ENCODE measurements at places on chromosomes 2 and 18. TPM values are rescaled to one million over a fixed set of nuclear protein-coding genes. Genes with fewer than 3 reads are reported as not detected.

ZNF513 gene
- 10.5 TPM for total RNA-seq

GRCh38 chr2:170277951-170278350 lies 100.0 kb downstream of the MYO3B start:
- no peak for DNase-seq
- peaks cover 7% of the 10 kb centered on the region for H3K27me3 ChIP-seq
- no peaks in the 10 kb centered on the region for H3K4me1 ChIP-seq
- H3K27ac ChIP-seq: no peak overlapping the region
- no peaks in the 10 kb centered on the region for H3K36me3 ChIP-seq
- no peak overlapping the region for H3K4me3 ChIP-seq

DNA sequence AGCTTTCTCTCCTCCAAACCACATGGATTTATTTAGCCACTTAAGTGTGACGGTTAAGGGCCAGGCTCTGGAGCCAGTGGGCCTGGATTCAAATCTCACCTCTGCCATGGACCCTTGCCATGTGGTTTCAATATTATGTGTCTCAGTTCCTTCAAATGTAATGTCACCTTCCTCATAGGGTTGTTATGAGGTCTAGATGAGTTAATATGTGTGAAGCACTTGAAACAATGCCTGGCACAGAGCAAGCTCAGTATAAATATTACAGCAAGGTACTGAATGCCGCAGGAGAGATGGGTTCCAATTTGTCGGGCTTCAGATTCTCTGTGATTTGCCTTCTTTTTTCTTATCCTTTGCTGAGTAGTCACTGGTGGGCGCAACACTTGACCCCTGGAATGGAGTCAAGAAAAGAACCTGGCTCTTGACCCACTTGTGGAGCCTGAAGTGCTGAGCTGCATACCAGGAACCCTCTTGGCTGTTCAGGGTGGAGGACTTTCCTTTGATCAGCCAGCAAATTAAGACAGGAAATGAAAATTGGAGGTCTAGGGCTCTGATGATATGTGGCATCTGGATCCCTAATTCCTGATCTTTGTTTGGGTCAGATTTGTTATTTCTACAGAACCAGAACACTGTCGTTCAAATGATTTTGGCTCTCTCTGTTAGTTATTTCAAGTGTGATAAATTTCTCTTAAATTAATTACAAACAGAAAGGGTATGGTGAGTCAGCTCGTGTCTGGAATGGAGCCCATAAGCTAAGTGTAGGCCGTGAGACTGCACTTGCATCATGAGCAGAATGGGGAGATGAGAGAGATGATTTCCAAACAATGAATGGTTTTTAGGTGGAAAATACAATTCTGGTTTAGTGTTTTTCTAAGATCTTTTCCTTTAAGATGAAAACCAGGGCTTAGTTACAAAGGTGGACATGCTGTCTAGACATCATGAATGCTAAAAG lies 293.0 kb downstream of the KCNS3 start:
- no peak for DNase-seq
- peaks cover 10% of the 10 kb centered on the region for H3K27me3 ChIP-seq
- no peak overlapping the region for H3K27ac ChIP-seq
- no peaks in the 10 kb centered on the region for H3K4me1 ChIP-seq
- H3K4me3 ChIP-seq: no peak overlapping the region
- H3K36me3 ChIP-seq: no peaks in the 10 kb centered on the region

DNA sequence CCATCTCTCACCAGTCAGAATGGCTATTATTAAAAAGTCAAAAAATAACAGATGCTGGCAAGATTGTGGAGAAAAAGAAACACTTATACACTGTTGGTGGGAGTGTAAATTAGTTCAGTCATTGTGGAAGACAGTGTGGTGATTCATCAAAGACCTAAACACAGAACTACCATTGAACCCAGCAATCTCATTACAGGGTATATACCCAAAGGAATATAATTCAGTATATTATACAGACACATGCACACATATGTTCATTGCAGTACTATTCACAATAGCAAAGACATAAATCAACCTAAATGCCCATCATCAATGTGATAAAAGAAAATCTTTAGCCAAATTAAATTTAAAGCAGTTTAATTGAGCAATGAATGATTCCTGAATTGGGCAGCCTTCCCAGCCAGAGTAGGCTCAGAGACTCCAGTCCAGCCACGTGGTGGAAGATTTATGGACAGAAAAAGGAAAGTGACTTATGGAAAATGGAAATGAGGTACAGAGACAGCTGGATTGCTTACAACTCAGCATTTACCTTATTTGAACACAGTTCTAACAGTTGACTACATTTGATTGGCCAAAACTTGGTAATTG lies 377.1 kb upstream of the SLC39A10 start:
- no peak overlapping the region for H3K27ac ChIP-seq
- H3K4me3 ChIP-seq: no peak overlapping the region
- no peaks in the 10 kb centered on the region for H3K36me3 ChIP-seq
- no peaks in the 10 kb centered on the region for H3K4me1 ChIP-seq
- DNase-seq: no peak

DNA sequence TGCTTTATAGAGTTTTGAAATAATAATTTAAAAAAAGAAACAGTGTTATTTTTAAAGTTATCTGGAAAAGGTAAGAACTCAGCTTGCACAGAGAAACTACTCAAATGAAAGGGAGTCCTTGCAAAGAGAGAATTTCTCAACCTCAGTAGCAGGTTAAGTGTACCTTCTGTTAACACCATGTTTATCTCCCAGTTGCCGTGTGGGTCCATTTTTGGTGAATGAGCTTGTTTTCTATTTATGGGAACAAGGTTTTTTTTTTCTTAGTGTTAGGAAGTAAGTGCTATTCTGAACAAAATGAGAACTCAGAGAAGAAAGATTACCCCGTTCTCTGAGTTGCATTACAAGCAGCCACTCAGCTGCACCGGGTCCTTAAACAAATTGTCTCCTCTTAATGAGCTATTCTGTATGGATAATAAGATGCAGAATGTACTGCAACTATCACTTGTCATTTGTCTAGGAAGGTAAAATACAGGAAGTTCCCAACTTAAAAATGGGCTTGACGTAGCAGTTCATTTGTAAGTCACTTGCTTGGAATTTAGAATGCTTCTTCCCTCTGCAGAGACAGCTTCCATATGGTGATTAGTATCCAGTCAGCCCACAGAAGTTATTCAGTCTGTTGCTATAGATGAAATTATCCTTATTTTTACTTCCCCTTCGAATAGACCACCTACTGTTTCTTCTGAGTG lies 74.9 kb downstream of the LTBP1 start:
- H3K36me3 ChIP-seq: no peaks in the 10 kb centered on the region
- no peaks in the 10 kb centered on the region for H3K4me1 ChIP-seq
- DNase-seq: no peak
- H3K27ac ChIP-seq: no peak overlapping the region
- H3K27me3 ChIP-seq: peaks cover 23% of the 10 kb centered on the region
- no peak overlapping the region for H3K4me3 ChIP-seq

DNA sequence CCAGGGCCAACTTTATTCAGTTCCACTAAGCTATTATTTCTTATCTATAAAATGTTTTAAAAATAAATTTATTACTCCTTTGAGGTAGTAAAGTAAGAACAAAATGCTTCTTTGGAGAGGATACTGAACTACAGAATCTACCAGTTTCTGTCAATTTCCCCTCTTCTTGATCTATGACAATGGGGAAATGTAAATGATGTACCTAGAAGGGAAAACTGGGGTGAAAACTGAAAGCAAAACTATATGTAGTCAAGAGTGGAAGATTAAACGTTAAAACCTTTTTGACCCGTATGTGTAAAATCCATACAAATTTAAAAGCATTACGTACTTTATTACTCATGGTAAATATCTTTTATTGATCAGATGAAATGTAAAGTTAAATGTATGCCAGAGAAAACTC lies 1287.8 kb upstream of the TMEFF2 start:
- H3K27ac ChIP-seq: no peak overlapping the region
- H3K4me3 ChIP-seq: no peak overlapping the region
- H3K36me3 ChIP-seq: no peaks in the 10 kb centered on the region
- no peaks in the 10 kb centered on the region for H3K27me3 ChIP-seq
- peaks cover 1% of the 10 kb centered on the region for H3K4me1 ChIP-seq

- DNase-seq: no peak
- peak overlapping the region; percentile 95 for H3K4me3 ChIP-seq
- H3K27ac ChIP-seq: peak overlapping the region; percentile 99
- peaks cover 7% of the 10 kb centered on the region for H3K36me3 ChIP-seq
Observed at GRCh38 chr2:152174574-152174973, 989 bp downstream of the STAM2 start.

GBX2 gene
- not detected for total RNA-seq

SFXN5 gene
- 6.2 TPM for total RNA-seq

IL1R2 gene
- 25.4 TPM for total RNA-seq

PDCD1 gene
- total RNA-seq: 37.2 TPM

SERPINB10 gene
- total RNA-seq: not detected

DNA sequence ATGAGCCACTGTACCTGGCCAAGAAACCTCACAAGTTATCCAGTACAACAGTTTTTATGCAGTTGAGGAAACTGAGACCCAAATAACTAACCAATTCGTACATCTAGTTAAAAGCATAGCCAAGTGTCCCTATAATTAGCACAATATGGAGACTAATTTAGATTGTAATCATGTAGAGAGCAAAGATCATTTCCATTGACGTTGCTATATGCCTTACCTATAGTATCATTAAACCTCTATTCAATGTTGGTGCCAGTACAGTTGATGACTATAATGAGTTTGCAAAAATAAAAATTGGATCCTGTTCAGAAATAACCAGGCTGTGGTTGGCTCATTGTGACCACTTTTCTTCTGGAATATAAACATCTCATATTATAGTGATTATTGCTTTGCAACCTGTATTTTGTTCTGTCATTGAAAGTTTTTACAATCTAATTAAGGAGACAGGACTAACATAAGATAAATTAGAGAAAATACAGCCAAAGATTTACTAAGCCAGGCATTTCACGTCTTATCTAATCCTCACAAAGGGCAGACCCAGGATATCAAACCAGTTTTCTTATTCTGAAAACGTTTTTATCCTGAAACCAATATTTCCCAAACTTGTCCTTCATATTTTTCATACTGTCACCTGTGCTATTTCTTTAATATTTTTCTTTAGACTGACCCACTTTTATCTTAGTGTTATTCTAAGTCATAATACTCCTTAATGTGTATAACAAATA lies 130.0 kb upstream of the STON1 start:
- H3K4me1 ChIP-seq: peaks cover 9% of the 10 kb centered on the region
- H3K36me3 ChIP-seq: no peaks in the 10 kb centered on the region
- H3K27me3 ChIP-seq: no peaks in the 10 kb centered on the region
- no peak overlapping the region for H3K4me3 ChIP-seq
- no peak overlapping the region for H3K27ac ChIP-seq
- no peak for DNase-seq

DNA sequence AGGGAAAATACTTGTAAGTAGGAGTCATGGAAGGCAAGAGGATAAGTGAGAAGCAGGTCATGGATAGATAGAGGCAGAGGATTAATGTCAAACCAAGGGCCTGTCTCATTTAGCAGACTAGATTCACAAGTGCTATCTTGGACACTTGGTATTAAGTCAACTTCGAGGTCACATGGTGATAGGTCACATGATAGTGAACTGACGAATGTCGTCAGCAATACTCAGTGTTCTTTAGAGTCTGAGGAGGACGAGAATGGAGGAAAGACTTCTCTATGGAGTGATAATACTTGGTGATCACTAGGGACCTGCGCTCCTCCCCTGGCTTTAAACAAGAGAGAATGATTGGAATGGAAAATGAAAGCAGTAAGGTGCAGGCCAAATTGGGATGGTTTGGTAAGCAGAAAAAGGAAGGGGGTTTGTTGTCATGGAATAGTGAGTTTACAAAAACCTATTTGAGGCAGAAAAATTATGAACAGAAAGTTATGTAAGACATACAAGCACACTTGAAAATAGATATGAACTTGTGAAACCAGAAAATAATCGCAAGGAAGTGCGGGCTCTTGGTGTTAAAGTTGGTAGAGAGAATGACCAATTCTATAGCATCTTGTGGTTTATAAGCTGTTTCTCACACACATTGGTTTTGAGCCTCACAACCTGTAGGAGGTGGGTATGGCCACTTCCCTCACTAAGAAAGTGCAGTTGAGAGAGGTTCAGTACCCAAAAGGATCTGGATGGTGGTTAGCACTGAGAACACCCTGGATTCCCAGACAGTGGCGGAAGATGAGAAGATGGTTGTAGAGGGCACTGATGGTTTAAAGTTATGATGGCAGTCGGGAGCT lies 141.5 kb downstream of the WDSUB1 start:
- no peaks in the 10 kb centered on the region for H3K36me3 ChIP-seq
- no peak overlapping the region for H3K4me3 ChIP-seq
- peaks cover 15% of the 10 kb centered on the region for H3K4me1 ChIP-seq
- DNase-seq: no peak
- no peak overlapping the region for H3K27ac ChIP-seq

- no peaks in the 10 kb centered on the region for H3K27me3 ChIP-seq
- H3K4me3 ChIP-seq: no peak overlapping the region
- peak overlapping the region; percentile 80 for H3K27ac ChIP-seq
- DNase-seq: peak; percentile 36
Observed at GRCh38 chr2:96491860-96492497, 13.2 kb downstream of the NEURL3 start.

ZSWIM2 gene
- not detected for total RNA-seq

DNA sequence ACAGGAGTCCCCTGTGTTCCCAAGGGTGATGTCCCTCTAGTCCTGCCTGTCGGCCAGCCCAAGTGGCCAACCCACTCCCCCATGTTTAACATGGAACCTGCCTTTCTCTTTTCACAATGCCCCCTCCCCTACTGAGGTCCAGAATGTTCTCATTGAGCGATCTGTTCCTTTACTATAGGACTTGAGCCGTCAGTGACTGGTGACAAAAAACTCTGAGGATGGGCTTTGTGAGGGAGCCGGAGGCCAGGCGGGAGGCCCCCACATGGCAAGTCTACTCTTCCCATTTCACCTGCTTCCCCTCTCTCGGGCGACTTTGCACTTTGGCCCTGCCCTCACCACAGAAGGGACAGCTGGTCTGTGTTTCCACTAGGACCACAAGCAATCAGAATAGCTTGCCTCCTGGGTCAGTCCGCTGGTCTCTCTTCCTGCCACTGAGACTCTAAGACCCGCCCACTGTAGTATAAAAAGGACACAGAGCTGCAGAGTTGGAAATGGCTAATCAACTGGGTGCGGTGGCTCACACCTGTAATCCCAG lies 146.5 kb upstream of the RAB12 start:
- no peaks in the 10 kb centered on the region for H3K27me3 ChIP-seq
- no peaks in the 10 kb centered on the region for H3K4me1 ChIP-seq
- no peak overlapping the region for H3K4me3 ChIP-seq
- H3K27ac ChIP-seq: no peak overlapping the region
- H3K36me3 ChIP-seq: no peaks in the 10 kb centered on the region
- no peak for DNase-seq
